Esophagus muscularis mucosa (tissue), 4 donors: ENCODE measurements at places on chromosomes 1 and 21.

DNA sequence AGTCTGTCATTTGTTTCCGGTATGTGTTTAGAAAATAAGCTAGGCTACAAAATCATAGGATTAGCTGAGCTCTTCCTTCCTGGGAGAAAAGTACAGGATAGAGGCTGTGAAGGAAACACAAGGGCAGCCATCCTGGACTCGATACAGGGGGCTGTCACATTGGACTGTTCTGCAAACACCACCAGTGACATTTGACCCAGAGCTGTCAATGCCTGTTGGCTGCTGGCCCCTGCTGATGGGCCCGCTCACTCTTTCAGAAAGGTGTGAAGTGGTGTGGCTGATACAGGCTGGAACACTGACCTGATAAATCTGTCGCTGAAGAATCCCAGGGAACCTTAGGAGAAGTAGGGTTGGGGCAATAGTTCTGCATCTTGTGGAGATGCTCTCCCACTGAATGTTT lies 183.1 kb downstream of the RHOU start:
- H3K4me3 ChIP-seq: no peak overlapping the region
- H3K36me3 ChIP-seq: no peaks in the 10 kb centered on the region
- DNase-seq: no peak
- H3K27ac ChIP-seq: no peak overlapping the region
- H3K27me3 ChIP-seq: no peaks in the 10 kb centered on the region

DNA sequence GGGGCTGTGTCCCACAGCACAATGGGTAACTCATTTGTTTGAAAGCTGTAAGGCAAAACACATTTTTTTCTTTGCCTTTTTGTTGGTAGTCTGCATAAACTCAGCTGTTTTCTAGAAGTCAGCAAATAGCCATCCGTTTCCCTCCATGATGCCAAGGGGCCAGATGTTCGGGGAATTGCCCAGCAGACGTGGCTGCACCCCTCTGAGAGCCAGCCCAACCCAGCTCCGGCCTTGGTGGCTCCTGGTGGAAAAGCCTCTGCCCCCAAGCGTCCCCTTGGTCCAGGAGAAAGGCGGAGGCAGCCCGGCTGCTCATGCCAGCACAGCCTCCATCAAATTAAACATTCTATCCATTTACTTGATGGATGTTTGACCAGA lies 58.4 kb upstream of the ADARB1 start:
- peaks cover 30% of the 10 kb centered on the region for H3K4me1 ChIP-seq
- no peak overlapping the region for H3K4me3 ChIP-seq
- H3K27me3 ChIP-seq: peaks cover 3% of the 10 kb centered on the region
- H3K36me3 ChIP-seq: no peaks in the 10 kb centered on the region

DNA sequence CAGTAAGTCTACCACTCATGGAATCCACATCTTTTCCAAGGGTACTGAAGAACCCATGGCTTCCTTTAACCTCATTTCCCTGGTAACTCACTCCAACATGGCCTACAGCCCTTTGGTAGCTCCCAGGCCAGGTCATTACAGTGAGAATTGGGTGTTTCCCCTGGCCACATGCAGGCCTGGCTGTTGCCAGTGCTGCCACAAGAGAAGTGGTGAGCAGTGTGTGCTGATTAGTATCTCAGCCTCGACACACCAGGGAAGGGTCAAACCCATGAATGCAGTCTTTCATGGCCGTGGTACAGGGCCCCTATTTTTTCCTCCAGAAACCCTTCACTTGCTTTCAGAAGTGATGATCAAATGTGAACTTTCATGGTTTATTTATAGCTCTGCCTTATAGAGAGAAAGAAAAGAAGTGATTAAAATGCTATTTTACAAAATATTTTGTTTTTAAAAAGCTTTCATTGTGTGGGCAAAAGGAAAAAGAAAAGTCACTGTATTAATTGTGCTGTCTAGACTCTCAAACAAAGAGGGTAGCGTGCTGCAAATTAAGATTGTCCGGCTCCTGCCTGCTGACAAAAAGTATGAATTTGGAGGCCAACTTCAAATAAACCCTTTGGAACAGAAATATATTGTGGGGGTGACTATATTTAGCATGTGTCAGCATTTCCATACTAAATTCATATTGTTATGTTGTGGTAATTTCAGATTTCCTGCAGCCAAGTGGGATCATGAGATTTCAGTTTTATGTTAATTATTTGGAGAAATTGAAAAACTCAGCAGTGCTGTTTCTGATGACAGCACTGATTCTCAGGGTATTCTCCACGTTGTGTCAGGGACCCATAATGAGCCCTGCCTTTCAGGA lies 62.0 kb upstream of the HOOK1 start:
- no peaks in the 10 kb centered on the region for H3K27me3 ChIP-seq
- H3K36me3 ChIP-seq: no peaks in the 10 kb centered on the region
- H3K4me1 ChIP-seq: peaks cover 4% of the 10 kb centered on the region

GRCh38 chr1:205774198-205775014 lies 876 bp downstream of the RAB29 start:
- H3K36me3 ChIP-seq: no peaks in the 10 kb centered on the region
- DNase-seq: no peak
- peak overlapping the region; percentile 74 for H3K27ac ChIP-seq
- peak overlapping the region; percentile 90 for H3K4me3 ChIP-seq
- no peaks in the 10 kb centered on the region for H3K27me3 ChIP-seq

GRCh38 chr1:30452170-30452569 lies 271.2 kb downstream of the MATN1 start:
- H3K27ac ChIP-seq: no peak overlapping the region
- H3K4me3 ChIP-seq: no peak overlapping the region
- H3K27me3 ChIP-seq: no peaks in the 10 kb centered on the region
- no peak for DNase-seq

DNA sequence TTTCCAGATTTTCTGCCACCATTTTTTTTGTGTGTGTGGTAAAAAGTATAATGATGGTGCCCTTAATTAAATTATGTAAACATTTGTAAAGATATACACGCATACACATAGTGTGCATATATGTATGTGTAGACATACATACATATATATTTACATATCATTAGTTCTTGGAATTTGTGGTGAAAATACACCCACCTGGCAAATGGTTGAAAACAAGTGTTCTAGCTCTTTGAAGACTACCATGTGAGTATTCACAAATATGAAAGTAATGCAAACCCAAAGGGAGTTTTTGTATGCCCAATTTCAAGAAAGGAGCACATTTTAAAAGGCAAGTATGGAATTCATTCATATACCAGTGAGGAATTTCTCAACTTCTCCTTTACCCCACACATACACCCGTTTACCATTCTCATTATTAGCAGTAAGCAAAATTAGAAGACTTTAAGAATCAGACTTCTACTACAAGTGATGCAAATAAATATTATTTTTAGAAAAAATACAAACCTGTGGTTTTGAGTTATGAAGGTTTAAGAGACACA lies 8.0 kb downstream of the RABGAP1L start:
- no peaks in the 10 kb centered on the region for H3K36me3 ChIP-seq
- H3K4me3 ChIP-seq: no peak overlapping the region
- DNase-seq: no peak

- DNase-seq: no peak
- no peaks in the 10 kb centered on the region for H3K4me1 ChIP-seq
- no peak overlapping the region for H3K4me3 ChIP-seq
- peaks cover 25% of the 10 kb centered on the region for H3K36me3 ChIP-seq
Measured at GRCh38 chr1:243364866-243365265, 109.0 kb downstream of the SDCCAG8 start.

DNA sequence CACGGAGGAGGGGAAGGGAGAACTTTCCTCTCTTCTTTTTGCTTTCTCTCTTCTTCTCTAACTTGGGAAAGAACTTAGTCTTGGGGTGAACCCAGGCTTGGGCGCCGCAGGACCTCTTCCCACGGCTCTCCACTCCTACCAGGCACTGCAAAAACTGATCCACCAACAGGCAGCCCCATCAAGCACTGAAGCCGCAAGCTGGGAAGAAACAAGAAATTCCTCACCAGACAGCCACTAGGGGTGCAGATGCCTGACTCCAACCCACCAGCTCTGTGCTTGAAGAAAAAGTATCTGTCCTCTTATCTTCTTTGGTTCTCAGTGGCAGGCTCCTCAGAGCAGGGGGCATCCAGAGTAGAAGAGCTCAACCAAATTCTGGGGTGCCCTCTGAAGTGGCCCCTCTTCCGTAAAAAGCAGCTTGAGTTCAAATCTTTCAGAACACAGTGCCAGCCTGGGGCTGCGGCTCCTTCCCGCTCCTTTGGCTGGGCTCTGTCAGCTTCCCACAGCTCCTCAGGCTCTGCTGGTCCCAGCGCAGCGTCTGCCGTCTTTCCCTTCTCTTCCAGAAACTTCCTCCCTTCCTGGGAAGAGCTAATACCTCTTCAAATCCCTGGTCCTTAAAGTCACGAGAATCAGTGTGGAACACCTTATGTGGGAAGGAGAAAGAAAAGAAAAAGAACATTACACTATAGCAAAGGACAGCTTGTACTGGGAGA lies 2.4 kb downstream of the SLC41A1 start:
- H3K27me3 ChIP-seq: no peaks in the 10 kb centered on the region
- no peak for DNase-seq
- peaks cover 28% of the 10 kb centered on the region for H3K36me3 ChIP-seq

GRCh38 chr1:210298296-210298695 lies 30.4 kb upstream of the HHAT start:
- no peak for DNase-seq
- H3K27ac ChIP-seq: no peak overlapping the region
- H3K27me3 ChIP-seq: no peaks in the 10 kb centered on the region
- peaks cover 34% of the 10 kb centered on the region for H3K4me1 ChIP-seq

- H3K4me1 ChIP-seq: peaks cover 33% of the 10 kb centered on the region
- no peaks in the 10 kb centered on the region for H3K27me3 ChIP-seq
Measured at GRCh38 chr1:244675167-244675566, 22.2 kb downstream of the DESI2 start.

DNA sequence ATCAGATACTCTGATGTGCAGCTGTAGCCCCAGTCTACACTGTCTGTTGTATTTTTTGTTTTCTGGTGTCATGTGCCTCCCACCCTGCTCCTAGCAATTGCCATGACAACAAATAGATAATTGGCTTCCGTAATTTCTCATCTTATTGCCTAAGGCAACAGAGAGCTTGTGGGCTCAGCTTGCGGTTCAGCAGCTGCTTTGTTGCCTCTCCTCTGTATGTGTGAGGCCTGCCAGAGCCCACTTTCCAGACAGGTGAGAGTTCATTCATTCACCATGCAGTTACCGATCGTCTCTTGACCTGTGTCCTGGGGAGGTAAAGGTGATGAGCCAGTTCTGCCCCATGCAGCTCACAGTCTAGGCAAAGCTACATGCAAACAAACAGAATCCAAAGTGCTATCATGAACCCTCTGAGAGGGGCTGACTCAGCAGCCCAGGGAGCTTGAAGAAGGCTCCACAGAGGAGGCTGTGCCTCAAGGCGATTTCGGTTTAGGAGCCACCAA lies 11.9 kb downstream of the LGALS8 start:
- no peak overlapping the region for H3K27ac ChIP-seq
- no peaks in the 10 kb centered on the region for H3K36me3 ChIP-seq
- H3K4me1 ChIP-seq: peaks cover 23% of the 10 kb centered on the region
- no peak overlapping the region for H3K4me3 ChIP-seq
- DNase-seq: no peak

- H3K4me1 ChIP-seq: peaks cover 27% of the 10 kb centered on the region
- no peak overlapping the region for H3K4me3 ChIP-seq
- peaks cover 3% of the 10 kb centered on the region for H3K27me3 ChIP-seq
- no peak for DNase-seq
- H3K27ac ChIP-seq: peak overlapping the region; percentile 21
Measured at GRCh38 chr1:41418857-41419583, 57.8 kb downstream of the FOXO6 start.

GRCh38 chr1:17066361-17067068 lies 12.7 kb upstream of the SDHB start:
- no peak for DNase-seq
- peaks cover 3% of the 10 kb centered on the region for H3K4me1 ChIP-seq
- H3K4me3 ChIP-seq: no peak overlapping the region
- no peaks in the 10 kb centered on the region for H3K27me3 ChIP-seq
- H3K36me3 ChIP-seq: no peaks in the 10 kb centered on the region

GRCh38 chr1:208150833-208151458 lies 93.2 kb downstream of the PLXNA2 start:
- H3K4me3 ChIP-seq: no peak overlapping the region
- peaks cover 70% of the 10 kb centered on the region for H3K4me1 ChIP-seq
- H3K36me3 ChIP-seq: no peaks in the 10 kb centered on the region
- H3K27me3 ChIP-seq: no peaks in the 10 kb centered on the region
- no peak for DNase-seq

DNA sequence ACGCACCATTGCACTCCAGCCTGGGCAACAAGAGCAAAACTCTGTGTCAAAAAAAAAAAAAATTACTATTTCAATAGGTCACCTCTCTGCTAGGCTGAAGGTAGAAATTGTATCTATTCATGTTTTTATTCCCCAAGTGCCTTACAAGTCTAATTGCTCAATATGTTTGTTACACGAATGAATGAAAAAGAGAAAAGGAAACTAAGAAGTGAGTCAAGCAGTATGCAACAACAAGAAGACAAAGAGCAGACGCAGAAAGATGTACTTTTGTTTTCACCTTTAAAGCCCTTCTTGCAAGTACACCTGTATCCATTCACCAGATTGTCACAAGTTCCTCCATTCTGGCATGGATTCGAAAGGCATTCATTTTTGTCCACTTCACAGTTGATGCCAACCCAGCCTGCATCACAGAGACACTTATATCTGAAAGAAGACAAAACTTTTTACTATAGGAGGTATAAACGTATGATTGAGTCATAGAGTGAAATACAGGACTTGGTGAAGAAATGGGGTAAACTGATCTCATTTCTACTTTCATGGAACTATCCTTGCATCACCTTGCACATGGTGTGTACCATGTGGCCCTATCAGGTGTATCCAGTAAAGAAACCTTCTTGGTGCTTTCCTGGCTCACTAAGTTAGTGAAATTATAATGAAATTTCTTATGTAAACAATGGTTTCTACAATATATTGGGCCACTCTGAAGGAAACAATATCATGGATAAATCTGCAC lies 57.1 kb upstream of the ADAM30 start:
- H3K27me3 ChIP-seq: no peaks in the 10 kb centered on the region
- H3K36me3 ChIP-seq: peaks cover 34% of the 10 kb centered on the region
- peaks cover 6% of the 10 kb centered on the region for H3K4me1 ChIP-seq
- no peak for DNase-seq
- no peak overlapping the region for H3K27ac ChIP-seq

DNA sequence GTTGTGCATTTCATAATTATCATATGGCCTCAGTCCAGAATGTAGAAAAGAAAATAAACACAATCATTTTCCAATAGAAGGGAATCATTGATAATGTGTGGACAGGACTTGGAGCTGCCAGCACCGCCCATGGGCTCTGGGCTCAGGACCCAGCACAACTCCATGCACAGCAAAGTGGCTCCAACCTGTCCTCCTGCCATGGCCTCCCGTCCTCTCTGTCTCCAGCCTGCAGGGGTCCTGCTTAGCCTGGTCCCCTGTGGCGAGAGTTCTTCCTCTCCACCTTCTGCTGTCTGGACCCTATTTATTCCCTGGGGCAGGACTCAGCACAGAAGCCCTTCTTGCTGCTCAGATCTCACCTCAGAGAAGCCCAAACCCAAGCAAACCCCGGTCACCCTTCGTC lies 154.1 kb downstream of the CAMTA1 start:
- H3K4me1 ChIP-seq: no peaks in the 10 kb centered on the region
- no peak overlapping the region for H3K4me3 ChIP-seq
- no peaks in the 10 kb centered on the region for H3K36me3 ChIP-seq
- H3K27me3 ChIP-seq: peaks cover 27% of the 10 kb centered on the region

GRCh38 chr1:1625404-1625775 lies 6.6 kb upstream of the MMP23B start:
- H3K4me3 ChIP-seq: no peak overlapping the region
- H3K27ac ChIP-seq: no peak overlapping the region
- H3K36me3 ChIP-seq: peaks cover 31% of the 10 kb centered on the region
- H3K4me1 ChIP-seq: peaks cover 12% of the 10 kb centered on the region
